CD4-positive, CD25-positive, alpha-beta regulatory T cell (primary cell): ENCODE measurements at places on chromosomes 2 and 18. TPM values are rescaled to one million over a fixed set of nuclear protein-coding genes. Genes with fewer than 3 reads are reported as not detected.

DNA sequence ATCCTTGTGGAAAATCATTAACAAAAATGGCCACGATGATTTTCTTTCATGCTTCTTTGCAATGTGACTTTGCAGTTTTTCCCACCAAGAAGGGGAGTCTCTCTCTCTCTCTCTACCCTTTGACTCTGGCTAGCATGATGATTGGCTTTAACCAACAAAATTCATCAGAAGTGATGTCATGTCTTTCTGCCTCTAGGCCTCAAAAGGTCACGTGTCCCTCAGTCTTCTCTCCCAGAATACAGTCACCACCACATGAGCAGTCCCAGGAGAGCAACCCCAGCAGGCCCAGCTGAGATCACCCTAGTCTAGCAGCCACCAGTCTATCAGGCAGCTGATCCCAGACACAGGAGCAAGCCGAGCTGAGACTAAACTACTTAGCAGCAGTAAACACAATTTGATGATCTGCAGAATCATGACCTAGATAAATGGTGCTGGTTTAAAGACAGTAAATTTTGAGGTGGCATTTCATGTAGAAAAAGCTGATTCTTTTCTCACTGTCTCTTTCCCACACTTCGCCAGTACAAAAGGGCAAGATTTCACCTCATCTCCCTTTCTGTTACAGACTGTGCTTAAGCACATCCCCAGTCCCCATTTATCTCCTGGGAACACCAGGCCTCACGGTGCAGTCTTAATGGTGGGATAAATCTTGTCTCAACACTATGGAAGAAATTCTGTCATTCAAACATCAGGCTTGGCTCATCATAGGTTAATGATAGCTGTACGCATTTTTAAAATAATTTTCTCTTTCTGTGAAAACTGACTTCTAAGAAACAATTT is 132.7 kb downstream of the SCG2 start:
- no peaks in the 10 kb centered on the region for H3K27me3 ChIP-seq
- H3K4me1 ChIP-seq, result no peaks in the 10 kb centered on the region

- H3K27me3 ChIP-seq, result no peaks in the 10 kb centered on the region
- DNase-seq, result no peak
- H3K27ac ChIP-seq, result no peak overlapping the region
- no peak overlapping the region for H3K4me3 ChIP-seq
- H3K4me1 ChIP-seq, result no peaks in the 10 kb centered on the region
- H3K36me3 ChIP-seq, result no peaks in the 10 kb centered on the region
Observed at GRCh38 chr2:71602581-71602980, 149.2 kb downstream of the DYSF start.

- H3K4me1 ChIP-seq, result no peaks in the 10 kb centered on the region
- H3K27ac ChIP-seq, result no peak overlapping the region
- H3K36me3 ChIP-seq, result no peaks in the 10 kb centered on the region
- H3K4me3 ChIP-seq, result no peak overlapping the region
- H3K27me3 ChIP-seq, result no peaks in the 10 kb centered on the region
Observed at GRCh38 chr2:161681046-161681445, 56.8 kb downstream of the SLC4A10 start.

- no peak for DNase-seq
- no peaks in the 10 kb centered on the region for H3K4me1 ChIP-seq
- H3K36me3 ChIP-seq, result no peaks in the 10 kb centered on the region
Observed at GRCh38 chr2:217722883-217723472, 279.8 kb downstream of the TNS1 start.

GRCh38 chr2:234873828-234874173 is 78.0 kb upstream of the SH3BP4 start:
- H3K36me3 ChIP-seq, result no peaks in the 10 kb centered on the region
- H3K4me1 ChIP-seq, result no peaks in the 10 kb centered on the region
- H3K4me3 ChIP-seq, result no peak overlapping the region
- DNase-seq, result no peak
- no peaks in the 10 kb centered on the region for H3K27me3 ChIP-seq

GRCh38 chr2:221571025-221571550 is 1.0 kb downstream of the EPHA4 start:
- H3K4me3 ChIP-seq, result peak overlapping the region; percentile 93
- H3K4me1 ChIP-seq, result peaks cover 39% of the 10 kb centered on the region
- no peak overlapping the region for H3K27ac ChIP-seq
- DNase-seq, result peak; percentile 56
- peaks cover 19% of the 10 kb centered on the region for H3K27me3 ChIP-seq

DNA sequence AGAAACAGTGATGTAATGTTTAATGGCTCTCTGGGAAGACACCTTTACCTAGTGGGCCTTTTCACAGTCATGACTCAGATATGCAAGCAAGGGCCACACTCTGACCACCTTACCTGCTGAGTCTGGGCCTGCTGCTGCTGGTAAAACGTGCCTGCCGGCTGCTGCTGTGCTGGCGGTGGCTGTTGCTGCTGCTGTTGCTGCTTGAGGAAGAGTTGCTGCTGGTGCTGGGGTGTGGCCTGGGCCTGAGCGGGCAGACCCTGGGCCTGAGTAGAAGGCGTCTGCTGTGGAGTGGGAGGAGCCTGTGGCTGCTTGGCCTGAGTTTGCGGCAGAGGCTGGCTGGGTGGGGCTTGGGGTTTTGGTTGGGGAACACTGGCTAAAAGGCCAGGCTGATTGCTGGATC is 81.6 kb upstream of the NFU1 start:
- no peaks in the 10 kb centered on the region for H3K27me3 ChIP-seq
- no peak overlapping the region for H3K4me3 ChIP-seq
- H3K36me3 ChIP-seq, result peaks cover 94% of the 10 kb centered on the region
- no peak for DNase-seq

GRCh38 chr2:21330786-21331391 is 207.1 kb downstream of the TDRD15 start:
- H3K27me3 ChIP-seq, result no peaks in the 10 kb centered on the region
- no peaks in the 10 kb centered on the region for H3K4me1 ChIP-seq
- DNase-seq, result no peak

DNA sequence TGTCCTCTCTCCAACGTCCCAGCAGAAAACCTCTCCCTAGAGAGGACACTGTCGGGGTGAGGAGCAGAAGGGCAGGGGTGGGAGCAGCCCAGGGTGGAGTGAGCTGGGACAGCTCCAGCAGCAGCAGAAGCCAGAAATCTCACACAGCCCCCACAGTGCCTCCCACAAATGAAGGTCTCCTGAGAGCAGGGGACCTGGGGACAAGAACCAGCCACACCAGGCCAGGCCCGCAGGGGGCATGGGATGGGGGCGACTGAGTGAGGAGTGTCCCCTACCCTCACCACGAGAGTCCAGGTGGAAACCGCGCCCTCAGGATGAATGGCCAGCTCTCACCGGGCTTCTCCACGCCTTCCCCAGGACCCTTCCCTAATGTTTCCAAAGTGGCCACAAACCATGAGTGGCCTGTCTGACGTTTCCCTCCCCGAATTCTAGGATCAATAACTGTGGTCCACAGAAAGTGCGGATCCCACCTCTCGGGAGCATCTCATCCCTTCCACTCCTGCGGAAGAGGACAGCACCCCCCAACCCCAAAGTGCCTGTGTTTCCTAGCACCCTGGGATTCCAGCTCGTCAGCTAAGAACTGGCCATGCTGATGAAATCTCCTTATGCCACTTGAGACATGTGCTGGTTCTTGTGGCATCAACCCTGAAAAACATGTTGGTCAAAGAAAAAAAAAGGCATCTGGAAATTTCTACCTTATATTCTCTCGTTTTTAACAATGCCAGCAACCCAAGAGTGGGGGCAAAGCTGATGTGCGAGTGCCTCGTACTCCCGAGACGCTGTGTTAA is 121.1 kb downstream of the HDAC4 start:
- H3K4me1 ChIP-seq, result peaks cover 22% of the 10 kb centered on the region
- no peak for DNase-seq
- H3K27ac ChIP-seq, result no peak overlapping the region
- H3K4me3 ChIP-seq, result no peak overlapping the region
- peaks cover 3% of the 10 kb centered on the region for H3K36me3 ChIP-seq
- no peaks in the 10 kb centered on the region for H3K27me3 ChIP-seq

- peak overlapping the region; percentile 73 for H3K4me3 ChIP-seq
- peaks cover 29% of the 10 kb centered on the region for H3K4me1 ChIP-seq
- H3K36me3 ChIP-seq, result peaks cover 4% of the 10 kb centered on the region
- peak overlapping the region; percentile 87 for H3K27ac ChIP-seq
- H3K27me3 ChIP-seq, result no peaks in the 10 kb centered on the region
- peak; percentile 88 for DNase-seq
Observed at GRCh38 chr2:27390822-27391679, 10.5 kb upstream of the ZNF513 start.

- peak overlapping the region; percentile 67 for H3K27ac ChIP-seq
- H3K27me3 ChIP-seq, result no peaks in the 10 kb centered on the region
- H3K4me1 ChIP-seq, result peaks cover 6% of the 10 kb centered on the region
Observed at GRCh38 chr2:129877289-129877741, 102.2 kb upstream of the RAB6C start.

GRCh38 chr2:238700506-238701340 is 147.2 kb upstream of the TWIST2 start:
- H3K36me3 ChIP-seq, result no peaks in the 10 kb centered on the region
- H3K4me3 ChIP-seq, result no peak overlapping the region
- no peaks in the 10 kb centered on the region for H3K27me3 ChIP-seq

Gene GCFC2
- 27.8 TPM for polyA plus RNA-seq

Gene EML6
- polyA plus RNA-seq, result not detected

Gene ASAP2
- polyA plus RNA-seq, result not detected

Gene ALPI
- polyA plus RNA-seq, result not detected

Gene CYS1
- polyA plus RNA-seq, result not detected

Gene TRIM54
- polyA plus RNA-seq, result 0.10 TPM

Gene TFPI
- not detected for polyA plus RNA-seq

Gene DUSP19
- 1.5 TPM for polyA plus RNA-seq

Gene ASB1
- 17.6 TPM for polyA plus RNA-seq

Gene TUBA3E
- not detected for polyA plus RNA-seq
